CD4-positive, alpha-beta T cell treated with Interleukin-2 at 100 ng/mL for 4 hours (primary cell): ENCODE measurements at places on chromosomes 3 and 15.

- no peak for DNase-seq
Observed at GRCh38 chr3:44954962-44955361, 21.0 kb downstream of the ZDHHC3 start.

DNA sequence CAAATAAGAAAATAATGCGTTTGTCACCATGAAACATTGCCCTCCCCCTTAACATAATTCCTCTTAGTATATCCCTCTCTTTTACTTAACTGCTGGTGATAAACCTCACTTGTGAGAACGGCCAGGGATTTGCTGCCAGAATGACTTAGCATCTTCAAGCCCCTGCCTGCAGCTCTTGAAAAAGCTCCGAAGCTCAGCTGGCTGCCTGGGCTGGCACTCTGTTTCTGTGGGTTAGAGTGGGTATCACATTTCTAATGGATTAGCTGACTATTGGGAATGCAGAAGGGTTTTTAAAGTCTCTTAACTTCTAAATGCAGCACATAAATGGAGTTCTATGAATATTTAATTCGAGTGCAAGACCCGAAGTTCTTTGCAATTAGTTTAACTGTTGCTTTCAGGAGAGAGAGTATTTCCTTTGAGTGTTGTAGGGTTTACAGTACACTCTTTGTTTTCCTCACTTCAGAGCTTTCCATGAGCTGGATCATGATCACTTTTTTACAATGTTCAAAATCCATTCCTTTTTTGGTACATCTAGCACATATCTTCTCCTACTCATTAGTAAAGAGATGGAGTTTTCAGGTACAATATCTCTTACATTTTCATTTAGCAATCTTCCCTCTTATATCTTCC lies 124.7 kb upstream of the RBMS3 start:
- no peak for DNase-seq

DNA sequence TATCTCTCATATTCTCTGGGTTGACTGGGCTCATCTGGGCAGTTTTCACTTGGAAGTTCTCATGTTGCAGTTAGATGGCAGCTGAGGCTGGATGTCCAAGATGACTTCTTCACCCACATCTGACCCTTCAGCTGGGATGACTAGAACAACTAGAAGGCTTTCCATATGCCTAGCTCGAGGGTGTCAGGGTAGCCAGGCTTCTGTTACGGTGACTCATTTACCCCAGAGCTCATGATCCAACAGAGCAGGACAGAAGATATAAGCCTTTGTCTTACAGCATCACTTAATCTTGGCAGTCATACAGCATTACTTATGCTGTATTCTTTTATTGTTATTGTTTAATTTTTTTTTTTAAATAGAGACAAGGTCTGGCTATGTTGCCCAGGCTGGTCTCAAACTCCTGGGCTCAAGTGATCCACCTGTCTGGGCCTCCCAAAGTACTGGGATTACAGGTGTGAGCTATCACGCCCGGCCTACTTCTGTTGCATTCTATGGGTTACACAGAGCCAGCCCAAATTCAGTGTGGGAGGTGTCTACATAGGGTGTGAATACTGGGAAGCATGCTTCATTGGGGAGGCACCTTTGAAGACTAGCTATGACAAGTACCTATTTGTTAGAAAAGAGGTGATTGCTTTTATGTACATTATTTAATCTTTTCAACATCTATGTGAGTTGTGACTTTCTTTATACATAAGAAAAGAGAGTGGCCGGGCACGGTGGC lies 10.7 kb downstream of the HMCES start:
- no peak for DNase-seq

DNA sequence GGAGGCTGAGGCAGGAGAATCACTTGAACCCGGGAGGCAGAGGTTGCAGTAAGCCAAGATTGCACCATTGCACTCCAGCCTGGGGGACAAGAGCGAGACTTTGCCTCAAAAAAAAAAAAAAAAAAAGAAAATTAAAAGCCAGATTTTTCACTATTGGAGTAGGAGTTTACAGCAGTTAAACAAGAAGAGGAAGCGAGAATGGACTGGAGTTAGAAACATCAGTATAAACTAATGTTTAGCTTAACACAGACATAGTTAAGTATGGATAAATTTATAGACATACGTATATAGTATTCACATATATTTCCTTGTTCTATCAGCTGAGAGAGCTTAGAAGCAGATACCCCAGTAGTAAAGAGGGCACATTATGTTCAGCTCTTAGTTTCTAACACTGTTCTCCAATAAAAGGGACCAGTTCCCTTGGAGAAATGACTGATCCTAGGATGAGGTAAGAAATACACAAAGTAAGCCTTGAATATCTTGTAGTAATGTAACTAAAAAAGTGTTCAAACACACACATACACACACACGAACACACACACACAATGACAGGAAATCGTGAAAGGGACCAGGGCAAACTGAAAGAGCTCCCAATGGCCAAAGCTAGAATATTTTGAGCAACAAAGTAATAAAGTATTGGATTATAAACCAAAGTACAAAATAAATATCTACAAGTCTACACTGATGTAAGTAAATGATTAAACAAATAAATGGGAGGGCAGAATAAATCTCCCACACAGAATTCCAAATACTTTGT lies 25.1 kb downstream of the PIK3CB start:
- DNase-seq: no peak

GRCh38 chr3:192855434-192855833 lies 62.2 kb downstream of the MB21D2 start:
- DNase-seq: no peak

- no peak for DNase-seq
Observed at GRCh38 chr3:45553469-45553974, 41.0 kb upstream of the LIMD1 start.

DNA sequence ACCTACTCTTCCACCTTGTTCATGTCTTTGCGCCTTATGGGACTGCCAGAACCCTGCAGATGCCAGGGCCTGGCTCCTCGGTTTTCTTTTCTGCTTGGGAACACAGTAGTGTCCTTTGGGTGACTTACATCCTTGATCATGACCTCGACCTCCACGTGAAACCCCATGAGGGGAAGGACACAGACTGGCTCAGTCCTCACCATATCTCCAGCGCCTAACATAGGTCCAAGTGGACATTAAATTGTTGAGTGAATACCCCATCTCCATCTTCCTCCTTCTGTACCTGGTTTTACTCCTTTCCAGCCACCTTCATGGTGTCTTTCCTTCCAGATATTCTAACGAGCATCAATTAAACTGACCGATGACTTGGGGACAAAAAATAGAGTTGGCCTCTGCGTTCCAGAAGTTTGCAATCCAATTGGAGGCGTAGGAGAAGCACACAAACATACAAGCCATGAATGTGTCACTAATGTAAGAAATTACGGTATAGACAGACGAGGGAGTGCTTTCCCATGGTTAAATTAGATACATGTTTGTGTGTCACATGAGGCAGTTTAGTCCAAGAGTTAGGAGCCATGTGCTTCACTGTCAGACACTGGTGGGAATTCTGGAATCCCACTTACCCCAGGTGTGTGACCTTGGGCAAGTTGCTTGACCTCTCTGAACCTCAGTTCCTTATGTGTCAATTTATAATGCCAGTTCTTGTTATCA lies 907 bp upstream of the HERC1 start:
- DNase-seq: no peak

DNA sequence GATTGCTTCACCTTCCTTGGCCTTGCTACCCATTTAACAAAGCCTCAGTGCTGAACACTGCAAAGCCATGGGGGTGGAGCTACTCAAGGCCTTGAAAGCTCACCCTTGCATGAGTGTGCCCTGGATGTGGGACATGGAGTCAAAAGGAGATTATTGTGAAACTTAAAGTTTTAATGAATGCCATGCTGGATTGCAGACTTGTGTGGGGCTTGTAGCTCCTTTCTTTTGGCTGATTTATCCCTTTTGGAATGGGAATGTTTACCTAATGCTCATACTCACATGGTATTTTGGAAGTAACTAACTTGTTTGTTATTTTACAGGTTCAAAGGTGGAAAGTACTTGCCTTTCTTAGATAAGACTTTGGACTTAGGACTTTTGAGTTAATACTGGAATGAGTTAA lies 538.5 kb upstream of the NECTIN3 start:
- DNase-seq: no peak

DNA sequence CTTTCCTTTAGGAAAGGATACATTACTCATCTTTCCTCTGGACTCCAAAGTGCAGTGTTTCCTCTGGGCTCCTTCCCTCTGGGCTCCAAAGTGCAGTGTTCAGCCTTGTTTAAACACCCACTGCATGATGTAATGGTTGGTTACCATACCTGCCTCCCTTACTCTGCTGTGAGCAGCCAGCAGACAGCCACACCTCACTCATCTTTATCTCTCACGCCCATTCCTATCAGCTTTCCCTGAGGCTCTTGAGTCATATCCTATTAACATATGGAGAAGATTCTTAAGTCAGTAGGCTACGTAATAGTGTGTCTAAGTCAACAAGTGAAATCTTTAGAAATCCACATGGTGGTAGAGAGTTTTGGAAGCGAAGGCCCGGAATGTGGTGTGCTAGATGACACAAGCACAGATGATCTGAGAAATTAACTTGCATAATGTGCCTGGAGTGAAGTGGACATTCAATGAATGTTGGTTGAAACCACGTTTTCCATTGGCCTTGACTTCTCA lies 97.2 kb upstream of the CTNNB1 start:
- no peak for DNase-seq

DNA sequence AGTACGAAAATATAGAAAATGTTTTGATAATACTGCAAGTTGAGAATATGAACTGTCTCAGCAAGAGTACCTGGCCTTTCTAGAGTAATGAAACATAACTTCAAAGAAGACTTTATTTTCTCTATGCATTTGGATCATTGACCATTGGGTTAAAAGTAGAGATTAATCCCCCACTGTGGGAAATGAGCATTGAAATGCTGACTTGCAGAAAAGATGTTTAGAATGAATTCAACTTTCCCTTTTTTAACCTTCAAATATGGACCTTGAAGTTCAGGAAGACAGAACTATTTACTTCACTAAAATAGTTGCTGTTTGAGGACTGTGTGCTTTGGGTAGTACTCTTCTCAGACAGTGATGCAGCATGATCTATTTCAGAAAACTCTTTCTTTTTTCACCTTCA lies 75.7 kb downstream of the NLGN1 start:
- no peak for DNase-seq

GRCh38 chr3:18087988-18088387 lies 337.2 kb downstream of the SATB1 start:
- no peak for DNase-seq
